ENCODE measurements at places on chromosomes 2 and 18. TPM values are rescaled to one million over a fixed set of nuclear protein-coding genes. Genes with fewer than 3 reads are reported as not detected.
A peak's percentile ranks its signal among the peaks of the same experiment; 100 is the strongest.

Gene STARD6
- total RNA-seq: 0.13 TPM

Gene NMUR1
- not detected for total RNA-seq

Gene DOCK10
- total RNA-seq: 6.1 TPM

Gene SCG2
- not detected for total RNA-seq

DNA sequence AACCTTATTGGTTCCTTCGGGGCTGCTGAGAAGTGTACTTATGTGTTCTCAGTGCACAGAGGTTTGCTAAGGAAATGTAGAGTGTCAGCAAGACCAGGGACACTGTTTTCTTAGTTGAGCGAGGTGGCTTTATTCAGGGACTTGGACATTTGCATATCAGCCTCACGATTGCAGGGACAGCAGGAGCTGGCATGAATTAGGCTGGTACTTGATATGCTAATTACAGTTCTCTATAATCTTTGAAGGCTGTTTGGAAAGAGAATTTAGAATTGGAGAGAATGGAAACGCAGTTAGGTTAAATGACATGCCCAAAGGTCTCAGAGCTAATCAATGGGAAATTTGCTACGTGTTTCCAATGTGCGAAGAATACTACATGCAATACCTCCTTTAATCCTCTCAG lies 18.7 kb upstream of the MTCL1 start:
- no peak for DNase-seq

DNA sequence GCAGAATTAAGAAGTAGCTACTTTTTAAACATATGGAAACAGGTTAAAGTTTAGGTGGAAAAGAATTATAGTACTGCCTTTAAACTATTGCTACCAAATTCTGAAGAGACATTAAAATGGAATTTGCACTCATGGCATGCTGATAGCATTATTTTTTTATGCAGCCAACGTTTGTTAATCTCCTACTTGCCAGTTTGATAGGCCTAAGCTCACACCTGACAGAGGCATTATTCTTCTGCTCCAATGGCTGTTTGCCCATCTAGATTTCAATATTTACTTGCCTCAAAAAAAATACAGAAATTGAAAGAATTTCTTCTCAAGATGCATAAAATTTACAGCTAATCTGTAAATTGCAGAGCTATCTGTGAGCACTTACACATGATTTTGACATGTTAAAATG lies 849.6 kb downstream of the CNTNAP5 start:
- no peak for DNase-seq

DNA sequence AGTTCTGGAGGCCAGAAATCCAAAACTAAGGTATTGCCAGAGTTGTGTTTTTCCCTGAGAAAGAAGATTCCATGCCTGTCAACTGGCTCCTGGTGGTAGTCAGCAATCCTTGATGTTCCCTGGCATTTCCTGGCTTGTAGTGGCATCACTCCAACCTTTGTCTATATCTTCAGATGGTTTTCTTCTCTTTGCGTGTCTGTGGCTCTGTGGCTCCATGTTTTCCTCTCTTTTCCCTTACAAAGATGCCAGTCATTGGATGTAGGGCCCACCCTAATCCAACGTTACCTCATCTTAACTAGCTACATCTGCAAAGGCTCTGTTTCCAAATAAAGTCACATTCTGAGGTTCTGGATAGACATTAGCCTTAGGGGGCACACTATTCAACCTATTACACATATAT lies 41.8 kb downstream of the SLC14A1 start:
- DNase-seq: no peak

DNA sequence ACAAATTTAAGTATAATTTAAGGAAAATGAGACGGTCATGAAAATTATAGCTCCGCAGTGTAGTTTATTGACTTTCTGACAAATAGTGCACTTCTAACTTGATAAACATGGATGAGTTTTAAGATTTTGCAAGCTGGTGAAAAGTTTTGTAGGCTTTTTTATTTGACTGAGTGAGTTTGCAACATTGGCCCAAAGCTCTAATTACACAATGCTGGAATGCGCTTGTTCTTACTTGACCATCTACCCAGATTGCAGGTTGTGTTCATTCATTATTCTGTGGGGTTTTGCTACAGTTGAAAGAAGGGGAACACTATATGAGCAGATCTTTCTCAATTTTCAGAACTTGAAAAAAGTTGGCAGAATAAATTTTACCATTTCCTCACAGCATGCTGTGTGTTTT lies 13.5 kb downstream of the SPOPL start:
- DNase-seq: no peak

DNA sequence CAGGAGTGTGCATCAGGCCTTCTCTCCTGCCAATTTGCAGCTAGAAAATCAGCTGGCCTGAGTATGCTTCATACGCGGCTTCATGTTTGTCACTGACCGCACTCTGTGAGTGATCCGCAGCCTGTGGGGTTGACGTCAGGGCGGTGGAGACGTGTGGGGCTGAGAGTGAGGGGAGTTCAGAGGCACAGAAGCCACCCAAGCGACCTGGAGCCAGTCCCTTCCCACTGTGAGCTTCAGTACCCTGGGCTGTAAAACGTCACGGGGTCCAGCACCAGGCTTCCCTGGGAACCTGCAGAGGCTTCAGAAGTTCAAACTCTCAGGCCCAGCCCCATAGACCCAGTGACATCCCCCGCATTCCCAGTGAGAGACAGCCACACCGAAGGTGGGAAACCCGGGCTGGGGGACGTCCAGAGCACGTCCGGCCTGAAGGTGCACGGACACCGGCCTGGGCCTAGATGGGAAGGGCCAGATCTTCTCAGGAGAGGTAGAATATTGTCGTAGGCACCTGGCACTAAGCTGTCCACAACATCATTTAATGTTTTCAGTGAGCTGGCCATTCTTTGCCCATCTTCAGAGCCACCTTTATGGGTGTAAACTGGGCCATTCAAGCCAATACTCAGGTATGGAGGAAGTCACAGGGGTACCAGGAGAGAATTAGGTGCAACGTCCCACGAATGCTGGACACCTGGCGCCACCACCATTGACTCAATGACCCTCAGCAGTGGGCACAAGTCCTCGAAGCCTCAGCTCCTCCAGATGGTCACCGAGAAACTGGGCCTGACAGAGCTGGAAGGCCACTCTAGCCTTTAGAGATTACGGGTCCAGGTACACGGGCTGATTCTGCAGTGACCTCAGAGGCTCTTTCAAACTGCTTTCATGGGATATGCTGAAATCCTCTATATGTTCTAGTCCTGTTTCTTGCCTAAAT lies 235.6 kb upstream of the MYT1L start:
- DNase-seq: no peak

GRCh38 chr2:201798252-201798913 lies 8.0 kb upstream of the CDK15 start:
- DNase-seq: peak; percentile 64
